ENCODE measurements at places on chromosomes 3 and 15. TPM values are rescaled to one million over a fixed set of nuclear protein-coding genes. Genes with fewer than 3 reads are reported as not detected.

GRCh38 chr3:102180280-102180931 lies 254.4 kb upstream of the ZPLD1 start:
- DNase-seq, result peak; percentile 81

DNA sequence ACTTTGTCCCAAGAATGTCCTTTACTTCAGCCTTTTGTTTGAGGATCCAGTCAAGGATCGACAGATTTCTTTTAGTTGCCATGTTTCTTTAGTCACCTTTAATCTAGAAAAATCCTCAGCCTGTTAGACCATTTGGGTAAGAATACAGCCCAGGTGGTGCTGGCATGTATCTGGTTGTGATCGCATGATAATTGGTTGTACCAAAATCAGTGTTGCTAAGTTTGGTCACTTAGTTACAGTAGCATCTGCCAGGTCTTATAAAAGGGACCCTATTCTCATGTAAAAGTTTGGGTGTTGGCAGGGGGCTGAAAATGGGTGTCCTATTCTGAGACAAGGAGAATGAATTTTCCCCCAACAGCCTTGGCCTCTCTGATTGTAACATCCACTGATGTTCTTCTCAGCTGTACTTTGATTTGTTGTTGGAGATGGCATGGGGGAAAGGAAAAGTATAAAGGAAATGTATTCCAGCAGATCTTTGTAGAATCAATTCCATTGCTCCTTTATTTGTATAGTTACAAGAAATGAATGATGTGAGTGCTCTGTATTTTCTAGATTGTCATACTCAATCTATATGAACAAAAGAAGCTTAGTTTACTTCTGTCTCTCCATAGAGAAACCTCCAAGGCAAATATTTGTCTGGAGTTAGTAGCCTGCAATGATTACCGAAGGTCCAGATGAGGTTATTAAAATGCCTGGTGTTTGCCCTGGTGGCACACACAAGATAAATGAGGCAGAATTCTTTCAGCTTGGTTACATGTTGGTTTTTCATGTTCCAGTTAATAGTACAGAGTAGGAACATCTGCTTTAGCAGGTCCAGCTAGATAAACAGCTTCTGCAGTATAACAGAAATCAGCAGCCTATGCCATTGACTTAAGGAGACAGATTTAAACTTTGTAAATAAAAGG lies 65.7 kb downstream of the CMTM8 start:
- no peak for DNase-seq

GRCh38 chr15:40829115-40829514 lies 607 bp upstream of the PPP1R14D start:
- no peak for DNase-seq

Gene DBR1
- total RNA-seq, result 17.2 TPM
